Suprapubic skin (tissue), 4 donors: ENCODE measurements at places on chromosomes 5 and 9. TPM values are rescaled to one million over a fixed set of nuclear protein-coding genes. Genes with fewer than 3 reads are reported as not detected.
A peak's percentile ranks its signal among the peaks of the same experiment; 100 is the strongest.

- peaks cover 19% of the 10 kb centered on the region for H3K4me1 ChIP-seq
- no peaks in the 10 kb centered on the region for H3K36me3 ChIP-seq
- DNase-seq, result no peak
- no peak overlapping the region for H3K4me3 ChIP-seq
- H3K27me3 ChIP-seq, result no peaks in the 10 kb centered on the region
Measured at GRCh38 chr5:154284433-154284832, 93.9 kb downstream of the GALNT10 start.

GRCh38 chr5:97049175-97049574, 93.2 kb downstream of the LIX1 start:
- no peaks in the 10 kb centered on the region for H3K36me3 ChIP-seq
- H3K27ac ChIP-seq, result no peak overlapping the region
- H3K4me3 ChIP-seq, result no peak overlapping the region

DNA sequence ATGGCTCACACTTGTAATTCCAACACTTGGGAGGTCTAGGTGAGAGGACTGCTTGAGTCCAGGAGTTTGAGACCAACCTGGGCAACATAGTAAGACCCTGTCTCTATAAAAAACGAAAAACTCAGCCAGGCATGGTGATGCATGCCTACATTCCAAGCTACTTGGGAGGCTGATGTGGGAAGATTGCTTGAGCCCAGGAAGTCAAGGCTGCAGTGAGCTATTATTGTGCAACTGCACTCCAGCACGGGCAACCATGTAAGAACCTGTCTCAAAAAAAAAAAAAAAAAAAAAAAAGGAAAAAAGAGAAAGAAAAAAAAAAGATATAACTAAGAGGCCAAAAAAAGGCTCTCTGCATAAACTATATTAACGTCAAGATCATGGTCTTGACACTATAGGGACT, 27.3 kb downstream of the GIN1 start:
- H3K4me3 ChIP-seq, result no peak overlapping the region
- no peaks in the 10 kb centered on the region for H3K27me3 ChIP-seq
- H3K4me1 ChIP-seq, result no peaks in the 10 kb centered on the region
- no peak overlapping the region for H3K27ac ChIP-seq
- peaks cover 34% of the 10 kb centered on the region for H3K36me3 ChIP-seq

GRCh38 chr5:132498152-132498551, 7.6 kb upstream of the IRF1 start:
- H3K27me3 ChIP-seq, result no peaks in the 10 kb centered on the region
- DNase-seq, result no peak
- H3K36me3 ChIP-seq, result no peaks in the 10 kb centered on the region
- peaks cover 42% of the 10 kb centered on the region for H3K4me1 ChIP-seq
- peak overlapping the region; percentile 95 for H3K27ac ChIP-seq

DNA sequence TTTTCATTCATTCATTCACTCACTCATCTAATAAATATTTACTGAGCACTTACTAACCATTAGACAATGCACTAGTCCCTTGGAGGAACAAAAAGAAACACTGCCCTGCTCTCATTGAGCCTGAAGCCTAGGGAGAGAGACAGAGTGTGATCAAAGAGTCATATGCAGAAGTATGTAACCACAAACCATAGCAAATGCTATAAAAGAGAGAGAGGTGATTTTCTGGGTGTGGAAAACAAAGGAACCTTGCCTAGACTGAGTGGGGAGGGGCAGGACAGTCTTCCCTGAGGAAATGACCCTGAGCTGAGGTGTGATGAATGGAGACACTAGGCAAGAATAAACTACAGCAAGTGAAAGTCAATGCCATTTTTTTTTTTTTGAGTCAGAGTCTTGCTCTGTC, 10.8 kb upstream of the ADRA1B start:
- H3K4me1 ChIP-seq, result no peaks in the 10 kb centered on the region
- no peak for DNase-seq
- no peak overlapping the region for H3K4me3 ChIP-seq
- H3K27me3 ChIP-seq, result no peaks in the 10 kb centered on the region

DNA sequence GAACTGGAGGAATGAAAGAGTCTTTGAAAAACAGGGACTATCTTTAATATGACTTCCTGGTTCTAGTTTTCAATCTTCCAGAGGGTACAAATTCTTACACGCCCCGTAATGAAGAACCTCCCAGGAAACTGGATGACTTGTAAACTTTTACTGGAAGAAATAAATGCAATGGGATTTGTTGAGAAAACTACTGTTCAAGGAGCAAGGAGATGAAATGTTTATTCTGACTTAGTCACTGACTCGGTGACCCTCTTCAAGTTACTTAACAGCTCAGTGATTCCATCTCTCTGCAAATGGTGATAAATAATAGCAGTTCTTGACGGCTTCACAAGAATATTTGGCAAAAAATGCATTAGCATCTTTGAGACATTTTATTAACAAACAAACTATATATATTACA, 858.6 kb downstream of the PTPRD start:
- no peaks in the 10 kb centered on the region for H3K36me3 ChIP-seq
- no peaks in the 10 kb centered on the region for H3K27me3 ChIP-seq
- no peak overlapping the region for H3K4me3 ChIP-seq
- no peak overlapping the region for H3K27ac ChIP-seq

Gene LRRTM2
- not detected for total RNA-seq

GRCh38 chr5:108315829-108316228, 66.1 kb downstream of the FBXL17 start:
- H3K27ac ChIP-seq, result no peak overlapping the region
- no peaks in the 10 kb centered on the region for H3K4me1 ChIP-seq
- H3K36me3 ChIP-seq, result no peaks in the 10 kb centered on the region
- H3K4me3 ChIP-seq, result no peak overlapping the region

- H3K4me3 ChIP-seq, result no peak overlapping the region
- no peaks in the 10 kb centered on the region for H3K36me3 ChIP-seq
- DNase-seq, result no peak
- peaks cover 17% of the 10 kb centered on the region for H3K4me1 ChIP-seq
- H3K27me3 ChIP-seq, result no peaks in the 10 kb centered on the region
Measured at GRCh38 chr5:94621763-94622162, 3.3 kb downstream of the SLF1 start.

- peaks cover 57% of the 10 kb centered on the region for H3K4me1 ChIP-seq
- no peak overlapping the region for H3K4me3 ChIP-seq
- H3K27ac ChIP-seq, result peak overlapping the region; percentile 68
- H3K27me3 ChIP-seq, result no peaks in the 10 kb centered on the region
Measured at GRCh38 chr9:131668439-131669268, 71.2 kb downstream of the RAPGEF1 start.

DNA sequence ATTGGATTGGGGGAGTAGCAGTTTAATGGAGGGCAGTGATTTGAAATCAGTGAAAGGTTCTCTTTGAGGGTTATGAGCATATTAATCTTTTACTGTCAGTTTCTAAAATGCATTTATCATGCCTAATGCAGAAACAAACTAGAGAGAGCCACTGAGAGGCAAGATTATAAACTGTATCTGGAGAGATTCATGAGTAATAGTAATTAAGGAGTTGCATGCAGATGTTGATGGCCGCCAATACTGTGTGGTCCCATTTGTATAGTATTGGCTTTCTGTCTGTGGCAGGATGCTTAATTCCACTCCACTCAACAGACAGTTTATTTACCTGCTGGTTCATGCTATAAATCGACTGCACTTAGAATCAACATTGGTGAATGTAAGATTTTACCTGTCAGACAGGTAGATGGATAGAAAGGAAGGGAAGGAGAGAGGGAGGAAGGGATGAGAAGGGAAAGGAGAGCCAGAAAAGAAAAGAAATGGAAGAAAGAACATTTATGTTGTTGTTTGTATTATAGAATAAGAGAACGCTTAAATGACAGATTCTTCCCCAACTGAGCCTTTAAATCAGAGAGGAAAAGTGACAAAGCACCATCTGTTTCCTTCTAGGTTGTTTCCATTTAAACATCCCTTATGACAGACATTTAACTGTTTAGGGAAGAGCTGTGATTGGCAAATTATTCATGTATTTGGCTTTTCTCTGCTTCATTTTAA, 146.5 kb downstream of the PAM start:
- H3K27me3 ChIP-seq, result no peaks in the 10 kb centered on the region
- H3K4me1 ChIP-seq, result no peaks in the 10 kb centered on the region
- H3K27ac ChIP-seq, result no peak overlapping the region

DNA sequence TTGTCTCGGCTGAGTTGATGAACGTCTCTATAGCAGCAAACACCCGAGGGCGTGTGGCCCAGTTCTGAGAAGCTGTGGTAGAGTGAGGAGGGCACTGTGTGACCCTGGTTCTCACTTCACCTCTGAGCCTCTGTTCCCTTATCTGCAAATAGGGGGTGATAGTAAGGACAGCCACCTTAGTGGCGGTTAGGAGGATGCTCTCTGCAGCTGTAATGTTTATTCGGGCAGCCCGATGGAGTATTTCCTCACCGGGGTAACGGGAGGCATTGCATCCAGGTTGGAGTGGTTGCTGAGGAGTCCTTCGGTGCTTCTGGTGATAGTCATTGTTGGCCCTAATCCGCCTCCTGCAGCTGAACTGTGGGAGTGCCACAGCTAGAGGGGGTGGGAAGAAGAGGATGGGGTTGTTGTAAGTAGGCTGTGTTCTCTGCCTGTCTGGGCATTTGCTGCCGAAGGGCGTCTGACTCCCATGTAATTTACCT, 13.9 kb downstream of the PRRC2B start:
- H3K4me1 ChIP-seq, result peaks cover 91% of the 10 kb centered on the region
- H3K27ac ChIP-seq, result peak overlapping the region; percentile 72
- H3K36me3 ChIP-seq, result no peaks in the 10 kb centered on the region
- DNase-seq, result no peak
- H3K27me3 ChIP-seq, result no peaks in the 10 kb centered on the region

Gene PANK3
- total RNA-seq, result 53.7 TPM

DNA sequence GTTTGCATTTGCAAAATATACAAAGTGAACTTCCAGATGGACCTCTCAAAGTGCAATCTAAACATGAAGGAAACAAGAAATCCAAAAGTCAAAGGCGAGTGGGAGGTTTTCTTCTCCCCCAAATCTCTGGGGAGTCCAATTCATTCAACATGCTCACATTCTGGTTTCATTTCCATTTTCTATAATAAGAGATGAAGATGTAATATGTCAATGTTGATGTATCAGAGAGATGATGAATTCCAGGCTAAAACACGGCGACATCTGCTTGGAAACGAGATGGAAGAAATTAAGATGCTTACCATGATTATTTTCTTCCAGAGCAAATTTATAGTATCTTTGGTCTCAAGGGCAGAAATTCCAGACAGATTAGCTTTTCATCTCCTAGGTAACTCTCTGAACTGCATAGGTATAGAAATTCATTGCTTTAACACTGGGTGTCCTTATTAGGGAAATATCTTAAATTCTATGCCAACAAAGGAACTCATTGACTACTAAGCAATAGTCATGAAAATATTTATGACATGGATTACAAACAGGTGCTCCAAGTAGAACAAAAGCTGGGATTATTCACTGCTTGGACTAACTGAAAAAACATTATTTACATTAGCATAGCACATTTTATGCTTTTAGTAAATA, 287.9 kb downstream of the SEC61B start:
- no peak overlapping the region for H3K27ac ChIP-seq
- DNase-seq, result no peak
- no peaks in the 10 kb centered on the region for H3K36me3 ChIP-seq
- no peak overlapping the region for H3K4me3 ChIP-seq
- H3K27me3 ChIP-seq, result no peaks in the 10 kb centered on the region

DNA sequence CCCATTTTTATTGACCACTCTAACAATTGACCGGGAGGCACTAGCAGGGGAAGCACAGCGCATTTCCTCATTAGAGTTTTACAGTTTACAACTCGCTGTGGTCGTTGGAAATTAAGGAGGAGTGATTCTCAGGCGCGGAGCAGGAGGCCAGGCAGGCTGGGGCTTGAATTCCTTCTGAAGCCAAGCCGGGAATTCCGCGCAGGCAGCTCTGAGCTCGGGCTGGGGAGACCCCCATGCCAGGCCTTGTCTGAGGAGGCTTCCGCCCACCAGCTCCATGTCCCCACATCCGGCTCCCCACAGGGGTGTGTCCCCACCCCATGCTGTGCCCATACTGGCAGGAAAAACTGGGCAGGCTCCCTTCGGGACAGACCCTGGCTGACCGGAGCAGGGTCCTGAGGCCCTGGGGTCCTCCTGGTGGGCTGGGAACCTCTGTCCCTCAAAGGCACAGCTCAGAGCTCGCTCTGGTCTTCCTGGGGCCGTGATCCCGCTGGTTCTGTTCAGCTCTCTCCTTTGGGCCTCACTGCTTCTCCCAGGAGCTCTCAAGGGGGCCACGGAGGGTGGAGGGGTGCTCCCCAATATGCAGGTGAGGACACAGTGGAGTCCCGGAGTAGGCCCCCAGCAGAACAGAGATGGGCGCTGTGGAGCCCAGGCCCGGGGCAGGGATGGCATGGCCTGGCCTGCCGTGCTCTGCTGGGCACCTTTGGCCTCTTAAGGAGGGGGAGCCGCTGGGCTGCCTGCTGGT, 1.3 kb upstream of the NRARP start:
- DNase-seq, result no peak
- peak overlapping the region; percentile 86 for H3K27ac ChIP-seq
- H3K4me1 ChIP-seq, result peaks cover 87% of the 10 kb centered on the region
- H3K36me3 ChIP-seq, result no peaks in the 10 kb centered on the region

GRCh38 chr5:74865804-74866595, at the start of gene FAM169A:
FAM169A (minus strand) TSS chr5:74866387; CDS start chr5:74841676, 24,711 bp downstream.
- DNase-seq, result no peak
- H3K27ac ChIP-seq, result no peak within 1 kb of the TSS
- H3K36me3 ChIP-seq, result no peaks in the 10 kb centered on the region
- H3K4me1 ChIP-seq, result peaks cover 15% of the 10 kb centered on the region
- peaks cover 25% of the 10 kb centered on the region for H3K27me3 ChIP-seq
- H3K4me3 ChIP-seq, result peak within 1 kb of the TSS; percentile 66

- H3K36me3 ChIP-seq, result no peaks in the 10 kb centered on the region
- no peaks in the 10 kb centered on the region for H3K27me3 ChIP-seq
- H3K4me1 ChIP-seq, result no peaks in the 10 kb centered on the region
- DNase-seq, result no peak
Measured at GRCh38 chr9:93776256-93776655, 178.9 kb downstream of the BARX1 start.

Gene SHC3
- total RNA-seq, result 6.0 TPM

GRCh38 chr5:124460642-124461041, 285.8 kb downstream of the ZNF608 start:
- H3K27ac ChIP-seq, result no peak overlapping the region
- peaks cover 3% of the 10 kb centered on the region for H3K4me1 ChIP-seq
- no peaks in the 10 kb centered on the region for H3K27me3 ChIP-seq
- H3K36me3 ChIP-seq, result no peaks in the 10 kb centered on the region

- DNase-seq, result no peak
- H3K4me1 ChIP-seq, result no peaks in the 10 kb centered on the region
- H3K27ac ChIP-seq, result no peak overlapping the region
- no peak overlapping the region for H3K4me3 ChIP-seq
Measured at GRCh38 chr5:114612406-114612805, 250.5 kb downstream of the KCNN2 start.

DNA sequence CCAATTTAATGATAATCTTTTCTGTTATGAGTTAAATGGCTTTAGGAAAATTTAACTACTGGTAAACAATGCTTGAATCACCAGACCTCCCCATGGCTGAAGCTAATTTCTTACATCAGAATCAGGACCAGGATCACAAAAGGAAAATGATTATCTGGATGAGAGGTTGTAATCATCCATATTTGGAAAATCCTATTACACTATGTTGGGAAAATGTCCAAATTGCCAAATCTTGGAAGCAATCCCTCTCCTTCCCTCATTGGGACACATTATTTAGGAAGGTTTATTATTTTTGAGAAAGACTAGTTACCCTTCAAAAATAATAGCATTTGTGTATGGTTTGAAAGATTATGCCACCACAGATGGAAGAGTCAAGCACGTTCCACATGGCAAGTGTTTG, 130.7 kb upstream of the MINAR2 start:
- no peaks in the 10 kb centered on the region for H3K36me3 ChIP-seq
- H3K4me3 ChIP-seq, result no peak overlapping the region

- no peaks in the 10 kb centered on the region for H3K36me3 ChIP-seq
- peak overlapping the region; percentile 70 for H3K4me3 ChIP-seq
- DNase-seq, result no peak
Measured at GRCh38 chr9:89496645-89497256, 1.2 kb downstream of the SEMA4D start.

GRCh38 chr5:157862183-157862851, 3.4 kb upstream of the CLINT1 start:
- H3K4me3 ChIP-seq, result no peak overlapping the region
- H3K27me3 ChIP-seq, result no peaks in the 10 kb centered on the region
- H3K36me3 ChIP-seq, result no peaks in the 10 kb centered on the region
- no peak for DNase-seq
